ENCODE measurements at places on chromosomes 5 and 9.

DNA sequence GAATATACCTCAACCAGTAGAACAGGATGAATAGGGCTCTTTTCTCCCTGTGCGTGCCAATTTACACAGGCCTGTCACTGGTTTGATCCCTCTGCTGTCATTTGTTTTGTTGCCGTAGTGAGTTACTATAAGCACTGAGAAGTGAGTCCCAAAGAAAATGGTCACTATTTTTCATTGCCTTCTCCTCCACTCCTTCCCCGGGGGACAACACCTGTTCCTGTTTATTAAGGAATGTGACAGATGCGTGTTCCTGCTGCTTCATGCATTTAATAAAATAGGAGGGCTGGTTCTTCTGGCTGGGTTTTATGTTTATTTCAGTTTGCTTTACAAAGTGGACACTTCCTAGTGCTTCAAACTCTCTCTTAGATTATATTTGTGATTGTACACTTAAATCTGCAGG is 6.4 kb downstream of the THBS4 start:
- DNase-seq, result no peak

DNA sequence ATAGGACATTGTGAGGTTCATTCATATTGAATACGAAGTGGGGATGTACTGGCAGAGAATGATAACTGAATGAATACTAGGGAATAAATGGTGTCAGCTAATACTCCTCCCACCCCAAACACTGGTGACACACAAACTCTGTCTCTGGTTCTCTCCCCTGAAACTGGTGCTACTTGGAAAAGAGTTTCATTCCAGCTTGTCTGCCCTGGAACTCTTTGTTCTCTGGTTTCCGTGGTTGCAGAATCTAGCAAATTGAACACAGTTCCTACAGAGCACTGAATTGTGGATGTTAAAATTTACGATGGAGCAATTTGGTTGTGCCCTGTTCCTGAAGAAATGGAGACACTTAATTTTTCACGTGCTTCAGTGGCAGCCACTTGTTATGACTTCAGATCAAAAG is 181.7 kb downstream of the KCTD16 start:
- DNase-seq, result no peak

DNA sequence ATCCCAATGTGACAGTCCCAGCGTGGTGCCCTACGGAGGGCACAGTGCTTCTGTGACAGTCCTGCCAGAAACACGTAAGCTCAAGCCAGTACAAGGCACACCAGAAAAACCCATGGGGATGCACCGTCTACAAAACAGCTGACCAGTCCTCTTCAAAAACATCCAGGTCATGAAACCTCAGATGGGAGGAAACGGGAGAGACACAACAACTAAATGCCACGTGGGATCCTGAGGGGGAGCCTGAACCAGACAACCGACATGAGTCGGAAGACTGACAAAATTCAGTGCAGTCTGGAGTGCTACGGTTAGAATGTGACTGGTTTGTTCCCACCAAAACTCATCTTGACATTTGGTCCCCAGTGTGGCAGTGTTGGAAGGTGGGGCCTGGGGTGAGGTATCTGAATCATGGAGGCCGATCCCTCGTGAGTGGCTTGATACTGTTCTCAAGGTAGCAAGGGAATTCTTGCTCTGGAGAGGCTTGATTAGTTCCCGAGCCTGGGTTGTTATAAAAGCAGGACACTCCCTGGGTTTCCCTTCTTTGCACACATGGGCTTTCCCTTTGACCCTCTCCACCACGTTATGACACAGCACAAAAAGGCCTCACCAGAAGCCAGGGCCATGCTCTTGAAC is 55.4 kb downstream of the ADAMTS2 start:
- DNase-seq, result no peak

- DNase-seq, result no peak
These were observed 87.5 kb upstream of the SARDH start for GRCh38 chr9:133825555-133826218.

DNA sequence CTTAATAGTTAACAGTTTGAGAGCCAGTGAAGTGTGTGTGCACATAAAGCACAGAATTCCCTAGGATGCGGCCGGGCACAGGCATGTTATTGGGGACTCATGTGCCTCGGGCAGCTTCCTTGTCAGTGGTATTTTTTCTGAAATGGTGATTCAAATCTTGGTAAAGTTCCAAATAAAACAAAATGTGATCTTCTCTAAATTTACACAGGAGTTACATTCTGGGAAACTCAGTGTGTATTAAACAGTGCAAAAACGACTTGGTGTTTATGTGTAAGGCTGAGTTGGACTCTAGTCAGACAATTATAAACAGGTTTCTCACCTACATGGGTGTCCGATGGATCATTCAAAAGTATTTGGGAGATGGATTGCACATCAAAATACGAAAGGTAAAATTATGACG is 48.9 kb downstream of the BOD1 start:
- DNase-seq, result no peak

DNA sequence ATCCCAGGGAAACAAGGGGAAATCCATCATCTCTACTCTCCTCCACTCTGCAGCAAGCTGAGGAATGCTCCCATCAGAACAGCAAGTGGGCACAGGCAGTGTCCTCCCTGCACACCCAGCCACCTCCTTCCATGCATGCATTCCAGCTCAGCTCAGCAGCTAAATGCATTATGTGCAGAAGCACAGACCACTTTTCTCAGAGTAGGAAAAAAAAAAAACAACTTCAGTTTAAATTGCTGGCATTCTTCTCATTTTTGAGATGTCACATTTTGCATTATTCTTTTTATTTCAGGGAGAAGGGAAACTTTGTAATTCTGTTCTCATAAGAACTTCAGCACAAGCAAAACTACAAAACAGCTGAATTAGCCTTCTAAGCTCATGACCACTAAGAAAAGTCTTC is 312.2 kb downstream of the SEMA5A start:
- DNase-seq, result no peak

DNA sequence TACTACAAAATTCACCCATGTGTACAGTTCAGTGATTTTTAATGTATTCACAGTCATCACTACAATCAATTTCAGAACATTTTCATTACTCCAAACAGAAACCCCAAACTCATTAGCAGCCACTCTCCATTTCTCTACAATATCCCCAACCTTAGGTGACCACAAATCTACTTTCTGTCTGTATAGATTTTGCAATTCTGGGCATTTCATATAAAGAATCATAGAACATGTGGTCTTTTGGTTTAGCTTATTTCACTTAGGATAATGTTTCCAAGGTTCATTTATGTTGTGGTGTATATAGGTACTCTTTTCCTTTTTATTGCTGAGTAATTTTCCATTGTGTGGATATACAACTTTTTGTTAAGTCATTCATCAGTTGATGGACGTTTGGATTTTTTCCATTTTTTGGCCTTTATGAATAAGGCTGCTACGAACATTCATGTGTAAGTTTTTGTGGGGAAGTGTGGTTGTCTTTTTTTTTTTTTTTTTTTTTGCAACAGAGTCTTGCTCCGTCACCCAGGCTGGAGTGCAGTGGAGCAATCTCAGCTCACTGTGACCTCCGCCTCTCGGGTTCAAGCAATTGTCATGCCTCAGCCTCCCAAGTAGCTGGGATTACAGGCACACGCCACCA is 54.5 kb downstream of the DOCK8 start:
- DNase-seq, result no peak

- no peak for DNase-seq
These were observed 41.3 kb downstream of the UGCG start for GRCh38 chr9:111937781-111938426.

GRCh38 chr5:104385906-104386305 is 823.3 kb upstream of the NUDT12 start:
- no peak for DNase-seq

DNA sequence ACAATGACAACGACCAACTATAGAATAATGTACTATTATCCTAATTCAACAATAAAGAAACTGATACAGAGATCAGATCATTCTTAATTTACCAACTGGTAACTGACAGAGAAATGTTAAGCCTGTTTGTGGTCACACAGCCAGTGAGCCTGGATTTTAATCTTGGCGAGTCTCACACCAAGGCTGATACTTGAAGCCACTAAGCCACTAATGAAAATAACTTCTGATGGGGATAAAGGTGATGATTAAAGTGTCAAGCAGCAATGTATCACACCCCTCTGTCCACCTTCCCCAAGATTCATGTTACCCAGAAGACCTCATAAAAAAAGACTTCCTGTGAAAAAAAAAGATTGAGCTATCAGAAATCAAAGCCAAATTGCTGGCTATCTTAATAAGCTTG is 350.5 kb downstream of the SPOCK1 start:
- DNase-seq, result no peak

DNA sequence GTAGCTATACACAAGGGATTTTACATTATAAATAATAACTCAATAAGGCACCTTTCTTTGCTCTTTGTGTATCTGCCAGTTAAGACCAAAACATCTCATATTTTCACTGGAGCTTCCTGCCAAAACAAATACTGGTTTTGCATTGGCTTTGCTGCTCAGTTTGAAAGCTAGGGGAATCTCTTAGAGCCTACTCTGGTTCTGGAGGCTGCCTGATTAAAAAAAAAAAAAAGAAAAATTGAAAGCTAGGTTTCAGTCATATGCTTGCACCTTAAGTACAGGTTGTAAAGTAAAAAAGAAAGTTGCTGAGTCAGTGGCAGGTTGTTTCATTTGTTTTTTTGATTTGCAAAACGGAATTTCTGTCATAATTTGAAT is 2.3 kb downstream of the DENND4C start:
- no peak for DNase-seq

DNA sequence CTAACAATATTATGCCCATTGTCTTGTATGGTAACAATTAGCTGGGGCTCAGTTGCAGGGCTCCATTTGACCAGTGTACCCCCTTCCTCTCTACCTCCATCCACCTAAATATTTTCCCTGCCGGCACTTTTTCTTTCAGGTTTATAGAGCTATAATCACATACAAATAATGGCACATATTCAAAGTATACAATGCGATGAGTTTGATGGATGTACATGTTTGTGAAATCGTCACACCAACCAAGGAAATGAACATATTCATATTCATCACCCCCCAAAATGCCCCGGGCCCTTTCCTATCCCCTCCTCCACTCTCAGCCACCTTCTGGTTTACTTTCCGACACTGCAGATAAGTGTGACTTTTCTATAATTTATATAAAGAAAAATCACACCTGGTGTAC is 351.5 kb downstream of the GADD45G start:
- DNase-seq, result no peak

DNA sequence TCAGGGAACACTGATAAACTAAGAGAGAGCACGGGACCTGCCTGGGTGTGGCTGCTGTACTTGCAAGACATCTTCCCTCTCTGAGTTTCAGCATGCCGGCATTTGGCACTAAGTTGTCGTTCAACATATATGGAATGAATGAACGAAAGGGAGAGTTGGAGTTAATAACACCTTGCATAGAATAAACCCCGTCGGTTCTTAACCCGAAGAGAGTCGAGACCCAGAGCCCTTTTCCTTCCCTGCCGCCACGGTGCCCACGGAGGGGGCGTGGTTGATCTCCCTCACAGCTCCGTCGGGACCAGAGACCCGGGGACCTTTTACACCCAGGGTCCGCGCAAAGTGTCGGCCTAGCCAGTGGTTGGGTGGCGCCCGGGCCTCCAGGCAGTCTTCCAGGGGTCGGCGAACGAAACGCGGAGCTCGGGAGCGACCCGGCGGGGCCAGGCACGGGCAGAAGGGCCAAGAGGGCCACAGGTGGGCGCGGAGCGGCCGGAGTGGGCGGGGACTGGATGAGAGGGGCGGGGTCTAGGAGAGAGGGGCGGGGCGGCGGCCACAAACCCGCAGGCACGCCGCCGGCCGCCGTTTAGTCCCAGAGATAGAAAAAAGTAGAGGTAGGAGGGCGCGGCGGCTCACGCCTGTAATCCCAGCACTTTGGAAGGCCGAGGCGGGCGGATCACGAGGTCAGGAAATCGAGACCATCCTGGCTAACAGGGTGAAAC is 735 bp upstream of the RPL26L1 start:
- DNase-seq, result no peak

GRCh38 chr9:107971241-107971640 is 481.7 kb upstream of the KLF4 start:
- DNase-seq, result no peak

DNA sequence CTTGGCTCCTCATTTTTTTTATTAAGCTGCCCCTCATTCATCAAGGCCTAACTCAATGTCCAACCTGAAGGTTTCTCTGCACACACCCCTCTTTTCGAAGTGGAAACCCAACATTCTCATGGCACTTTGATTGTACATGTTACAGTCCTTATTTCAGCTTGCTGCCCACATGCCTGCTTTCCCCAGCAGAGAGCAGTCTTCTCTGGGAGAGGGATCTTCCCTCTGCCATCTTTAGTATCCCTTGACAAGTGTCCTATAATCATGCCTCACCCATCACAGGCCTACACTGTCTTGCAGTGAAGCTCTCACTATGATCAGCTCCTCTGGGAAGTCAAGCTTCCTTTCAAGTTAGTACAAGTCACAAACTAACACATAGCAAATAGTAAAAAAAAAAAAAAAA is 175.1 kb downstream of the ACER2 start:
- no peak for DNase-seq

- DNase-seq, result no peak
These were observed 90.5 kb upstream of the AGXT2 start for GRCh38 chr5:35138232-35138631.

- DNase-seq, result no peak
These were observed 30.8 kb downstream of the CD14 start for GRCh38 chr5:140602147-140602546.

GRCh38 chr5:138338411-138339090 is 485 bp downstream of the FAM53C start:
- DNase-seq, result no peak

- DNase-seq, result no peak
These were observed 275.6 kb downstream of the CETN3 start for GRCh38 chr5:90133941-90134340.

GRCh38 chr9:133199648-133200321 is 9.3 kb downstream of the OBP2B start:
- DNase-seq, result no peak

DNA sequence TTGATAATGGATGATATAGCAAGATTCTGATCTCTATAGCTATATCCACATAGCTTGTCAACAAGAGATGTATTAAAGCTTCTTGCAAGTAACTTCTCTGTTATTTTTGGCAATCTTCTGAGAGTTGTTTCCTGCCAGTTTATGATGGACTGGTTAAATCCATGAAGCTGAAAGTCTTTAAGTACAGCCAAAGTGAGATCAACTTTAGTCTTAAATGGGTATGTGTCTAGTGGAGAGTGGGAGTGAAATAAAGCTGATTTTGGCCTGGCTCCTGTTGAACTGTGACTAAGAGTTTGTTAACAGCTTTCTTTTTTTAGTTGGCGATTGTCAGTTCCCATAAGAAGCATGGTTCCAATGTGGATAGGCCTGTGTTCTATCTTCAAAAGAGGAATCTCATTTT is 350.9 kb upstream of the PCSK5 start:
- DNase-seq, result no peak

DNA sequence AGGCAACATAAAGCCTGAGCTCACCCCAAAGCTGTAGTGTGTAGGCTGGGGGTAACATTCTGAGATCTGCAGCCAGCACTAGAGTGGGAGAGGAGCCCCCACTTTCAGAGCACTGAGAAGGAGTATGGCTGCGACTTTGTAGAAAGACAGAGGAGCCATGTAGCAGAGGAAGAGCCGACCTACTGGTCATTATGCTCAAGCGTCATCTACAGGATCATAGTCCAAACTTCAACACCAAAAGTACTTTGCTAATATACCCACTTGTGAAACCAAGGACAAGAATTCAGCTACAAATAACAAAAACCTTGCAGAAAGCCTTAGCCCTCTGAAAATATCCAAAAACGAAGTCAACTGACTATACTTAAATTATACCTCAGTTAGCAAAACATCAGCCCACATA is 330.1 kb downstream of the MAN2A1 start:
- no peak for DNase-seq
